ENCODE measurements at places on chromosomes 13 and 19.
A peak's percentile ranks its signal among the peaks of the same experiment; 100 is the strongest.

DNA sequence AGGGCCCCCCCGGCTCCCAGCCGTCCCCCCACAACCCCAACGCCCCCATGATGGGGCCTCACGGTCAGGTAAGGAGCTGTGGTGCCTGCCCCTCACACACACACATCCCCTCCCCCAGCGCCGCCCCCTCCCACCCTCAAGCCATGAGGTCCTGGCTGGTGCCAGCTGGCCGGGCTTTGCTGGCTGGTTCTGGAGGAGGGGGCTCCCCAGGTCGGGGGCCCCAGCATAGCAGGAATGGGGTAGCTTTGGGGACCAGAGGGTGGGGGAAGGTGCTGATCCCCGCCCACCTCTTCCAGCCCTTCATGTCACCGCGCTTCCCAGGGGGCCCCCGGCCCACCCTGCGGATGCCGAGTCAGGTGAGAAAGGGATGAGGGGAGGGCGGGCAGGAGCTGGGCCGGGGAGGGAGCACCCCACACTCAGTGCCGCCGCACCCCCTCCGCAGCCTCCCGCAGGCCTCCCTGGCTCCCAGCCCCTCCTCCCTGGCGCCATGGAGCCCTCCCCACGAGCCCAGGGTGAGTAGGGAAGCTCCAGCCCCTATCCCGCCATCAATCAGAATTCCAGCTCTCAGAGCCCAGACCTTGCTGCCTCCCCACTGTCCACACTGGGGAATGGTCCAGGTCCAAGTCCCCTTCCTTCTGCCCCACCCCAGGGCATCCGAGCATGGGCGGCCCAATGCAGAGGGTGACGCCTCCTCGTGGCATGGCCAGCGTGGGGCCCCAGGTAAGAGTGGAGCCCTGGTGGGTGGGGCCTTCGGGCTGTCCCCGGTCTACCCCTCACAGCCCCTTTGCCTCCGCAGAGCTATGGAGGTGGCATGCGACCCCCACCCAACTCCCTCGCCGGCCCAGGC is 6.4 kb downstream of the ISYNA1 start:
- no peak for DNase-seq

DNA sequence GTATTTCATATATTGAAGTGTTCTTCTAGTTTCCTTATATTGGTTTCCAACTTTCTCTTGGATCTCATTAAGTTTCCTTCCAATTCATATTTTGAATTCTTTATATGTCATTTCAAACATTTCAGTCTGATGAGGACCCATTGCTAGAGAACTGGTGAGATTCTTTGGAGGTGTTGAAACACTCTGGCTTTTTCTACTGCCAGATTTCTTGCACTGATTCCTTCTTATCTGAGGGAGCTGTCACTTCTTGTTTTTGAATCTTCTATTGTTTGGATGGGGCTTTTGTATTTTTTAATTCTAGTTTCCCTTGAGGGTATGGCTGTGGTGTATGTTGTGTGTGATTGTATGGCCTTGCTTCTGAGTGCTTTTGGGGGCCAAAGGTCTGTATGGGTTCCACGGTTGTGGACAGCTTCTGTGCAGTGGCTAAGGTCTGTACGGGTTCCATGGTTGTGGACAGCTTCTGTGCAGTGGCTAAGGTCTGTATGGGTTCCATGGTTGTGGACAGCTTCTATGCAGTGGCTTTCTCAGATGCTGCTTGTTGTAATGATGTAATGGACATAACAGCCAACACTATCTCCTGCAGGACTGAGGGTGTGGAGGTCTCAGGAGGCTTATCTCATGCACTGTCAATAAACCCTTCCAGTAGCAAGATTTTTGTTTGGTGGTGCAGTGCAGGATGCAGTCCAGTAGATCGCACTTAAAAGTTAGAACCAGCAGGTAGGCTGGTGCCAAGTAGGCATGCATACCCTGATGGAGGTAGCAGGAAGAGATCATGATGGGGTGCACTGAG is 36.8 kb downstream of the ACSBG2 start:
- no peak for DNase-seq

- DNase-seq: no peak
Observed at GRCh38 chr13:106651442-106651841, 83.5 kb upstream of the ARGLU1 start.

DNA sequence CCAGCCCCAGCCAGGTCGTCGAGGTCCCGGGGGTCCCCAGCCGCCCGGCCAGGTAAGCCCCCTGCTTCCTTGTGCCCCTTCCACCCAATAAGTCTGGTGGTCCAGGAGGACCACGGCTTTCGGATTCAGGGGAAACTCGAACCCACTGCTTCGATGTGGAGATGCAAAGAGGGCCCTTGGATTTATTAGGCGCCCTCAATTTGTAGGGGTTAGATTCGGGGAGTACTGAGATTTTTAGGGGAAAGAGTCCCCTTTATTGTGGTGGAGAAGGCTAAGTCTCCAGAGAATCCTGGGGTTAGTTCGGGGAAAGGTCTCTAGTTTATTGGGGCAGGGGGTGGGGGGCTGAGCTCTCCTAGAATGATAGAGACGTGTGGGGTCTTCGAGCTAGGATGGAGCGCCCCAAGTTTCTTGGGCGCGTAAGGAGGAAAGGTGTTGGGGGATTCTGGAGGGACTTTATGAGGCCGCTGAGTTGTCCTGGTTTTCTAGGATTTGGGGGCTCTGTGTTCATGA is 3.8 kb upstream of the LTBP4 start:
- DNase-seq: no peak

DNA sequence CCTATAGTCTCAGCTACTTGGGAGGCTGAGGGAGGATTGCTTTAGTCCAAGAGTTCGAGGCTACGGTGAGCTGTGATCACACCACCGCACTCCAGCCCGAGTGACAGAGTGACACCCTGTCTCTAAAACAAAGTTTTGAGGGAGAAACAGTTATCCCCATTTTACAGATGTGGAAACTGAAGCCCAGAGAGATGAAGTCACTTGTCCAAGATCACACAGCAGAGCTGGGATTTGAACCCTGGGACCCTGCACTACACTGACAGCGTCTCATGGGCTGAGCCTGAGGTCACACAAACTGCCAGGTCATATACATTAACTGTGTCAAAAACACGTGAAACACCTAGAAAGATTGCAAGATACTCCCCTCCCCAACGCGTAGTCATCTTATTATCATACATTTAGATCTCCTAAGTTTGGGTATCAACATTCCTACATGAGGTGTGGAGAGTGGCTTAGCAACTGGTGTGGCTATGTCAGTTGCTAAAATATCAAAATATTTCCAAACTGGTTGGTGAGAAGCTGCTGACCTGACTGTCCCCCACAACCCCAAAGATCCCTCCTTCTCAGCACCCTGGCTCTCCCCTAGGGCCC is 8.2 kb downstream of the FCGBP start:
- DNase-seq: no peak

DNA sequence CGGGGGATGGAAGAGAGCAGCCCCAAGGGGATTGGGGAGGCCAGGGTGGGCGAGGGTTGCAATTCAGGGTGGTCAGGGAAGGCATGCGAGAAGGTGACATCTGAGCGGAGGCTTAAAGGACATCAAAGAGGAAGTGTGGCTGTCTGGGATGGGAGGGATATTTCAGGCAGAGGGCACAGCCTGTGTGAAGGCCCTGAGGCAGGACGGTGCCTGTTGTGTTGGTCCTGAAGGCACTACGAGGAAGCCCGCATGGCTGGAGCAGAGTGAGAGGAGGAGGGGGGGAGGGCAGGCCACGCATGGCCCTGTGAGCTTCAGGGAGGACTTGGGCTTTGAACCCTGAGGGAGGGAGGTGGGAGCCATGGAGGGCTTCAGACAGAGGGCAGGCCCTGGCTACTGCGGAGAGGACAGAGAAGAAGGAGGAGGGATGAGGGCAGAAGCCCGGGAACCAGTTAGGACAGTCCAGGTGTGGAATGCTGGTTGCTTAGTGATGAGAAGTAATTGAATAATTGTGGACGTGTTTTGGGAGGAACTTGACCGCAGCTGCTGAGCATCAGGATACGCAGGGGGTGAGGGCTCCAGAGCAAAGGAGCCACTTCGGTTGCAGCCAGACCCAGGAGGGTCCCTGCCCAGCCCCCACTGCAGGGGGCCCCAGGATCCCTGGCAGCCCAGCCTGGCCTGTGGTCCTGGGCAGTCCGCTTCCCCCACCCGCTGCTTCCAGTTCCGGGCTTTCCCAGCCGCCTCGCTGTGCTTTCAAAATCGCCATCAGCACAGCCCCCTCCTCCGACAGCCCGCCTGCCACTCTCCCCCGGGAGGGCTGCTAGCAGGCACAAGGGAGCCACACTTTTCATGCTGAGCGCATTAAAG is 6.2 kb downstream of the TLE6 start:
- DNase-seq: no peak

DNA sequence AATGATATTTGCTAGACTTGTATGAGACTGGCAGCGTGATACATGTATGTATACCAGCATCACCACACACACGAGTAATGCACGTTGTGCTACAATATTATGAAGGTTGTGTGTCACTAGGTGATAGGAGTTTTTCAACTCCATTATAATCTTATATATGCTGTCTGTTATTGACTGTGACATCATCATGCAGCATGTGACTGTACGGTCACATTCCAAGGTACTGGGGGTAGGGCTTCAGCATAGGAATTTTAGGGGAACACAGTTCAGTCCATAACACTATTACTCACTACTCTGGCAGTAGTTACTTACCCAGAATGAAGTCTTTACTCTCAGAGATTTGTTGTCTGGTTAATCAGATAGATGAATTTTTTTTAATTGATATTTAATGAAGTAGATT is 91.1 kb downstream of the CDK8 start:
- no peak for DNase-seq

GRCh38 chr19:3360421-3361383 is 5.7 kb upstream of the NFIC start:
- peak; percentile 81 for DNase-seq

GRCh38 chr13:41505209-41505835 is 48.0 kb downstream of the RGCC start:
- DNase-seq: no peak

GRCh38 chr19:43534816-43535761 is 2.1 kb downstream of the ZNF575 start:
- DNase-seq: peak; percentile 85

DNA sequence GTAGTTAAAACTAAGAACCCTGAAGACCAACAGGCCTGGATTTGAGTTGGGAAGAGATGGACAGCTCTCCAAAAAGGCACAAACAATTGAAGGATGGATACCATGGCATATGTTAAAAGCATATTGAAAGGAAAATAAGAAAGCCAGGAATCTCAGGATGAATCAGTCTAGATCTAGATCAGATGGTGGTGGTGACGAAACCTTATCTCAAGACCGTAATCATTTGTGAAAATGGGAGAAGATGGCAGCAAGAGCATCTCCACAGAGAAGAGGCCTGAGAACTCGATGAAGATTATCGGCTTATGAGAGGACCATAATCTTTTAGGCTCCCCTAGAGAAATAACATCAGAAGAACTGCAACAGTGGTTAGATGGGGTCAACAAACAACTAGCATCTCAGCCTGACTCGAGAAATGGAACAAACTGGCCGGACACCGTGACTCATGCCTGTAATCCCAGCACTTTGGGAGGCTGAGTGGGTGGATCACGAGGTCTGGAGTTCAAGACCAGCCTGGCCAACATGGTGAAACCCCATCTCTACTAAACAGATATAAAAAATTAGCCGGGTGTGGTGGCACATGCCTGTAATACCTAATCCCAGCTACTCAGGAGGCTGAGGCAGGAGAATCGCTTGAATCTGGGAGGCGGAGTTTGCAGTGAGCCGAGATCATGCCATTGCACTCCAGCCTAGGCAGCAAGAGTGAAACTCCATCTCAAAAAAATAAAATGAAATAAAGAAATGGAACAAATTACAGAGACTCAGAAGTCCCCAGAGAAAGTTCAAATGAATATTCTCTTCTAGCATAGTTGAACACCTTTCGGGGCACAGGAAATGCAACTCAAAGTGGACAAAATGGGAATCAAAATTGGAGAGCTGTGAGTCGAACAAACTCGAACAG is 47.6 kb downstream of the FOXO1 start:
- no peak for DNase-seq

DNA sequence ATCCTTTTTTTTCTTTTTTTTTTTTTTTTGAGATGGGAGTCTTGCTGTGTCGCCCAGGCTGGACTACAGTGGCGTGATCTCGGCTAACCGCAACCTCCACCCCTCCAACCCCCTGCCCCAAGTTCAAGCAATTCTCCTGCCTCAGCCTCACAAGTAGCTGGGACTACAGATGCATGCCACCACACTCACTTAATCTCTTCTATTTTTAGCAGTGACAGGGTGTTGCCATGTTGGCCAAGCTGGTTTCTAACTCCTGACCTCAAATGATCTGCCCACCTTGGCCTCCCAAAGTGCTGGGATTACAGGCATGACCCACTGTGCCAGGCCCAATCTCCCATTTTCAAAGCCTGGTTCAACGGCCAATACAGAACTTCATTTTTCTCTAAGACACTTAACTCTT is 9.1 kb downstream of the FOXO1 start:
- DNase-seq: no peak

GRCh38 chr19:8654591-8655339 is 24.3 kb downstream of the NFILZ start:
- peak; percentile 66 for DNase-seq

DNA sequence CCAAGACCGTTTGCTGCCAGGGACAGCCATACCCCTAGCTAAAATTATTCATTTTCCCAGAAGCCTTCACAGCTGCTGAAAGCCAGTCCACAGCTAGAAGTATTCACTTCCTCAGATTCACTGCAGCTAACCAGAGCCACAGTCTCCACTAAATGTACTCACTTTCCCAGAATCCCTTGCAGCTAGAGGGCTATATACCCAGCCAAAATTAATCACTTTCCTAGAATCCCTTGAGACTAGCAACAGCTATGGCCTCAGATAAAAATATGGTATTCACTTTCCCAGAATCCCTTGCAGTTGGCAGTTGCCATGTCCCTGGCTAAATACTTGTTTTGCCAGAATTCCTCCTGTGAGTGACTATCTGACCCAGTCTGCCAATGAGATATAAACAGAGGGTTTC is 13.8 kb upstream of the MEIS3 start:
- no peak for DNase-seq

- peak; percentile 78 for DNase-seq
Observed at GRCh38 chr19:13597640-13598039, 91.4 kb upstream of the CACNA1A start.

GRCh38 chr19:4206818-4207484 is 22.4 kb upstream of the EBI3 start:
- DNase-seq: no peak

- DNase-seq: no peak
Observed at GRCh38 chr19:9342610-9343304, 18.8 kb downstream of the ZNF559 start.

- peak; percentile 74 for DNase-seq
Observed at GRCh38 chr19:10936661-10937084, 8.1 kb downstream of the TIMM29 start.

GRCh38 chr19:36573895-36574720 is 1.0 kb upstream of the ZNF529 start:
- no peak for DNase-seq

- no peak for DNase-seq
Observed at GRCh38 chr19:13095393-13095784, 7.3 kb downstream of the LYL1 start.

DNA sequence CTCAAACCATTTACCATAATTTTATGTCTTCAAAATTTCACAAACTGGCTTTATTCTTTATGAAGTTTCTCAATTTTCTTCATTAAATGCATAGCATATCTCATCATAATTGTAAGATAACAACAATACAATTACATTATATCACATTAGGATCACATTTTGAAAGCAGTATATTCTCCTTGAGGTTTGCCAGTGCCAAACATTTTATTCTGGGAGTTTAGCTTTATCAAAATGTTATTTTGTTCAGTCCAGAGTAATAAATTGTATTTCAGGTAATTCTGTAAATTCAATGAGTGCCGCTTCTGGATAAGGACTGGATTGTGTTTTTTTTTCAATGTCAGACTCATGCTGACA is 234.6 kb upstream of the MIR17HG start:
- no peak for DNase-seq

Measured in Ammon's horn (tissue), 1 donor.